Neural progenitor cell (in vitro differentiated cells): ENCODE measurements at places on chromosomes 13 and 19. TPM values are rescaled to one million over a fixed set of nuclear protein-coding genes. Genes with fewer than 3 reads are reported as not detected.

GRCh38 chr19:40128991-40129390 lies 38.2 kb upstream of the ZNF780A start:
- no peak for DNase-seq

DNA sequence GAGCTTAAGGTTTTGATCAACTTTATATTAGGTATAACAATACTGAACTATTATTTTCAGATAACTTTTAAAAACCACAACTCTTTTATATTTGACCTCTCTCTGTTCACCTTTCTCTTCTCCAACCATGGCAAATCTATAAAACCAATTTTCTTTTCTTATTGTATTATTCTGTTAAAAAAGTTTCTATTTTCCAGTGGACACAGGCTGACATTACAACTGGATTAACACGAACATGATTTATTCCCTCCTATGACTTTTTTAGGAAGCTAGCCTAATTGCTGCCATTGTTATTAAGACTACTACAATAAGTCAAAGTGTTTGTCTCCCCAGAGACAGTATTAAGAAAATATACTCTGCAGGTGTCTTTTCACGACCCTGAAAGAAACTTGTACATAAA lies 2291.1 kb upstream of the PCDH20 start:
- no peak for DNase-seq

- DNase-seq = peak; percentile 86
Measured at GRCh38 chr19:46639358-46640182, 3.6 kb upstream of the GNG8 start.

- no peak for DNase-seq
Measured at GRCh38 chr19:6065685-6066374, 44.5 kb downstream of the RFX2 start.

DNA sequence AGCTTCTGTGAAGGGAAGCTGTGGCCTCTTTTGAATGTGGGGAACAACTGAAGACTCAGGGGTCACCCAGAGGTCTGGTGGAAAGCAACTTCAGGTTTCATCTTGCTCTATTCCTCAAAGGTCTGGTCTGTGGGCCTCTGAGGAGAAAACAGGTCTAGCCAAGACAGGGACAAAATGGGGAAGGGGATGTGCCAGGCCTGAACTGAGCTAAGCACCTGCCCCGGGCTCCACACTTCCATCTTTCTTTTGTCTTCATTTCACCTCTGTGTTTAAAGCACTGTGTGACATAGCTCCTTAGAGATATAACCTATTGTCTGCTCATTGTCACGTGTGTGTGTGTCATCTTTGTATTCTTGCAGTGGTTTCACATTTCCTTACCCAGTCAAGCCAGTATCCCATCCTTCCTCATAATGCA lies 19.9 kb upstream of the GDF15 start:
- no peak for DNase-seq

DNA sequence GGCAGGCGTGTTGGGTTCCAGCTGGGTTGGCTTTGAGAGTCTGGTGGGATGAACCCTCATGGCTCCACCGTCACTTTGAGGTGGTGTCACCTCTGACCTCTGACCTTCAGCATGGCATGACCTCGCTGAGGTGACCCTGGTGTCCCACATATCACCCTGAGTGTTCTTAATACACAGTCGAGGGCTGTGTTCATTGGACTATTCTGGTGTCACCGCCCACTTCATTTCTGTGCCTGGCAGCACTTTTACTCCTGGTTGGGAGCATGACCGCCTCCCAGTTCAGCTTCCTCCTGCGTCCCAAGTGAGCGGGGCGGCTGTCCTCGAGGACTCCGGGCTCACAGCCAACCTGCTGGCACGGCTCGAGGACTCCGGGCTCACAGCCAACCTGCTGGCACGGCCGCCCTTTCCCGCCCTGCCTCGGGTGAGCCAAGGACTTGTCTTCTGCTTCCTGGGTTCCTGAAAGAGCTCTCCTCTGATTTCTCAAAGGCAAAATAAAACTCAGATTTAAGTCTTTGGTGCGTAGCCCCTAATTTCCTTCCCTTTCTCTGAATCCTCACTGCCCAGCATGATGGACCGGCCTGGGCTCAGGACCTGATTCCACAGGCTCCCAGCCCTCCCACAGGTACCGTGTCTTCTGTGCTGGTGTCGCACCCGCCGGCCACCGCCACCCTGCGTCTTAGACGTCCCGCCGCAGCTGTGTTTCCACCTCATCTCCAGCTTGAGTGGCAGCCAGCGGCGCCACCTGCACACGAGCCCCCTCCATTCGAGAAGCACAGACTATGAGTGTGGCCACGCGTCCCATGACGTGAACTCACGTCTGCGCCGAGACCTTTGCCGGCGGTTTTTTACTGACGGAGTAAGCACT lies 10.4 kb downstream of the ATP4B start:
- DNase-seq = no peak

- no peak for DNase-seq
Measured at GRCh38 chr13:47008318-47008717, 111.5 kb upstream of the HTR2A start.

GRCh38 chr13:24651718-24652345 lies 28.4 kb upstream of the ATP12A start:
- no peak for DNase-seq

GRCh38 chr19:3207461-3208242 lies 16.8 kb upstream of the CELF5 start:
- no peak for DNase-seq

- DNase-seq = no peak
Measured at GRCh38 chr13:102900193-102900608, 54.4 kb downstream of the ERCC5 start.

GRCh38 chr13:88005188-88005587 lies 334.0 kb downstream of the SLITRK5 start:
- no peak for DNase-seq

- no peak for DNase-seq
Measured at GRCh38 chr13:94143624-94144350, 335.7 kb downstream of the DCT start.

DNA sequence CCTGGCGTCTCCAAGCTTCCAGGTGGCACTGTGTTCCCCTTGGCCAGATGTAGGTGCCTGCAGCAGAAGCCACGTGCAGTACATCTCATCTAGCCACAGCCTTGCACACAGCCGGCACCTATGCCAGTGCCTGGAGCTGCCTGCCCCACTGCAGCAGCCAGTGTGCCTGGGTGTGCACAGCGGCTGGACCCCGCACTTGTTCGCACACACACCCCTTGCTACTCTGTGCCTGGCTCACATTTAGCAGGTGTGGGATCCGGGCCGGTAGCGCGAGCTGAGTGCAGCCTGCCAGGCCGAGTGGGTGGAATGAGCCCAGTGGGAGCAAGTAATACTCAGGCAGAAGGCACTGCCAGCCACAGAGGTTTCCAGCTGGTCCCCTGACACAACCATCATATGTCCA lies 26.9 kb upstream of the RBM26 start:
- DNase-seq = no peak

GRCh38 chr13:43911278-43911677 lies 31.6 kb downstream of the LACC1 start:
- DNase-seq = no peak

Gene ZNF730
- total RNA-seq = 59.2 and 76.3 TPM in 2 replicates

Gene KLK8
- total RNA-seq = 0.46 TPM in 1 of 2 replicates, not detected in the other

Gene IZUMO2
- not detected in 2 replicates for total RNA-seq

Gene ZNF546
- total RNA-seq = 5.0 and 8.2 TPM in 2 replicates

Gene GPR12
- not detected in 2 replicates for total RNA-seq

Gene PCP2
- total RNA-seq = not detected in 2 replicates

Gene SCEL
- not detected in 2 replicates for total RNA-seq

Gene C19orf85
- not detected in 2 replicates for total RNA-seq

Gene LILRB1
- total RNA-seq = not detected in 2 replicates
